ENCODE measurements at places on chromosomes 6 and 20.

GRCh38 chr6:40727271-40727670, 140.1 kb upstream of the LRFN2 start:
- DNase-seq, result no peak

DNA sequence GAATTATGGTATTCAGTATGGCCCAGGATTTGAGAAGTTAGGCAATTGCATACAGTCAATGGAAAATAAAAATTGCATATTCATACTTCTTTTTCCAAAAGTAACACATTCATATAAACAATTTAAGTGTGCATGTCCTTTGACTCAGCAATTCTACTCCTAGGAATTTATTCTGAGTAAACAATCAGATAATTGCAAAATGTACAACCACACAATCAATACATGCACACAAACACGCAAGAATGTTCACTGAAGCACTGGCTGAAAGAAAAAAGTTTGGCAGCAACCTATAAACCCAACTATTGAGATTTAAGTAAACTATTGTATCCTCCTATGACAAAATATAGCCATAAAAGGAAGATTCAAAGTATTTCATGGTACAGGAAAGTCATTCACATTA, 1.6 kb downstream of the CYP39A1 start:
- DNase-seq, result no peak

DNA sequence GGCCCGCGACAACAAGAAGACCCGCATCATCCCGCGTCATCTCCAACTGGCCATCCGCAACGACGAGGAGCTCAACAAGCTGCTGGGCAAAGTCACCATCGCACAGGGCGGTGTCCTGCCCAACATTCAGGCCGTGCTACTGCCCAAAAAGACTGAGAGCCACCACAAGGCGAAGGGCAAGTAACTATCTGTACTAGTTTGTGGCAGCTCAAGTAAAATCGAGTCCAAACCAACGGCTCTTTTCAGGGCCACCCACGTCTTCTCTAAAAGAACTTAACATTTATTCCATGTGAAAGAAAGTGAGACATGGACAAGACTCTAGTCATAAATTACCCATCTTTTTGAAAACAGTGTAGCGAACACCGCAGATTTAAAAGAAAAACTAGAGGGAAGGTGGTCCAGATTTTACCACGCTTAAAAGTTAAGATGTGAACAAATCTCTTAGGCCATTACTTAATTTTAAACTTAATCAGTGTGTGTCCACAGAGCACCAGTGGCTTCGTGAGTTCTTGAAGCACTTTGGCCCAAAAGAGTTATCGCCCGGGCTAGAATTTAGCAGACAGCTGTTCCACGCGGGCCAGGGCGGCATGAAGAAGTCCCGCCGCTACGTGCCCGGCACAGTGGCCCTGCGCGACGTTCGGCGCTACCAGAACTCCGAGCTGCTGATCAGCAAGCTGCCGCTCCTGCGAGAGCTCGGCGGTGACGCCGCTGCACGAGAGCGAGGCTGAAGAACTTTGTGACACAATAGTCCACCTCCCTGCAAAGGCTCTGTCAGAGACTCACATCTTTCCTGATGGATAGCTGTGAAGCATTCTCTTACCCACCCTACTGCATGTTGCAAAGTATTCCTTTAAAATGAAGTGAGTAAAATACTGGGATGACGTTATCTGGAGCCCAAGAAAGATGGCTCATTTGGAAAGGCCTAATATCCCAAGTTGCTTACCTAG, 113.9 kb upstream of the PRSS16 start:
- peak; percentile 89 for DNase-seq

GRCh38 chr6:169536446-169537170, 165.2 kb downstream of the WDR27 start:
- DNase-seq, result peak; percentile 55

DNA sequence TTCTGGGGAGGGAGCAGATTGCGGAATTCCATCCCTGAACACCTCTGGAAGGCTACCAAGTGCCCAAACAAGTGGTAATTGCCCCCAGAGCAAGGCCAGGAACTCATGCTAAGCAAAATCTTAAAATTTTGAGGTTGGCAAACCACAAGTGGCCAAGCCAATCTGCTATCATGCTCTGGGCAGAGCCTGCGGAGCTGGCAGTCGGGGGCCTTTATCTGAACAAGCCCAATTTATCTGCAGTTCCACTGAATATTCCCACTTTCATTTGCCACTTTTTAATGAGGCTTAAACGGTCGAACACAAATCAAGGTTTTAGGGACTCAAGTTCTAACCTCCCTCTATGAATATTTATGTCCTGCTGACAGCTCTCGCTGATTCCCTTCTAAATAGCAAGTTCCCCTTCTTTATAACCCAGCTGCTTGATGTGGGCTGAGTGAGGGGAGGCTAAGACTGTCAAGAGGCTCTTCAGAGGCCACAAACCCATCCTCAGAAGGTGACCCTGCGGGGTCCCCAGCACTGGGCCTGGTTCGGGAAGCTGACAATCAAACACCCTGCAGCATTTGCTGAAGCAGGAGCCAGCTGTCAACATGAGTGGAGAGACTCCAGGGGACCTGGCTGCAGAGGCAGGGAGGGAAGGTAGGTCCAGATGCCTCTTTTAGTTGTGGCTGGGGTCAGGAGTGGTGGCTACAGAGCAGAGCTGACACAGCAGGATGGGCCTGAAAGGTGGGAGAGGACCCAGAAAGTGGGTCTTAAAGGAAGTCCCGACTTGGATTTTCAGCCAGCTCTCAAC, 11.9 kb downstream of the CCDC167 start:
- DNase-seq, result no peak

DNA sequence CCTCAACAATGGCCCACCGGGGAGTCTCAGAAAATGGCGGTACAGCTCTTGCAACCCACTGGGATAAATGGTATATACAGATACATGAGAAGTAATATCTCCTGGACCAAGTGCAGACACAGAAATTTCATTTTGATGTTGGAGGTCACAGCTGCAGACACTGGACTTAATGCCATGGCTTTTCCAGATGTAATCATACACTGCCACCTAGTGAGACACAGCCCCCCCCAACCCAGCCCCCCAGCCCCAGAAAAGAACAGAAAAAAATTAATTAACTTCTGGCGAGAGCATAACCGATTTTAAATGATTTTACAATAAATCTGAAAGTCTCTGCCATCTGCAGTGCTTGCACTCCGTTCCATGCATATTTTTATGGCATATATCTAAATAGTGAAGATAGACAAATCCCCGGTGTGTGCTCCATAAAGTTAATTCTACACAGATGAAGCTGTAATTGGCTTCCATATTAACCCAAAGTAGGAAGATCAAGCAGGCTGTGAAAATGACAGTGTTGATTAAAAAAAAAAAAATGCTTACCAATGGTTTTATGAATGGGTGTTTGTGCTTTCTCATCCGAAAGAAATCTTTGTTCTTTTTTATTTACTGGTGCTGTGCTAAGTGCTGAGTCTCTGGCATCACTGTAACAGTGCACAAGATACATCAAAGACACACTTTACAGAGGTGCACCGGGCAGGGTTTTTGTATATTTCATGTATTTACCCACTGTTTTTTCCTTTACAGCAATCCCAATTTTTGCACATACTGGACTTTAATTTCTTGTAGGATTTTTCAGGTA, 804.1 kb downstream of the TFAP2A start:
- DNase-seq, result no peak

DNA sequence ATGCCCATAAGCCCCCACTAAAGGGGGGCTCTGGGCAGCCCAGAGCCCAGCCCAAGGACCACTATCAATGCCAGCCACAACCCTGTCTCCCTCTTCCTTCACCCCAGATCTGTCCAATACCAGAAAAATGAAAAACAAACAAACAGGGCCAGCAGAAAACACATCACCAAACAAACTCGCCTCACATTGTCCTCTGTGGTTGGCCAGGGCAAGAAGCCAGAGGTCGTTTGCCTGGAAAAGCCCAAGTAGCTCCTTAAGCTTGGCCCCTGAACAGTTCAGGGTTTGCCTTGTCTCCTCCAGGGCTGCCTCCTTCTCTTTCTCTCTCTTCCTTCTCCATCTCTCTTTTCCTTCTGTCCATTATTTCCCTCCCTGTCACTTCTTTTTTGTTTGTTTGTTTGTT, 10.1 kb upstream of the SCUBE3 start:
- peak; percentile 58 for DNase-seq

DNA sequence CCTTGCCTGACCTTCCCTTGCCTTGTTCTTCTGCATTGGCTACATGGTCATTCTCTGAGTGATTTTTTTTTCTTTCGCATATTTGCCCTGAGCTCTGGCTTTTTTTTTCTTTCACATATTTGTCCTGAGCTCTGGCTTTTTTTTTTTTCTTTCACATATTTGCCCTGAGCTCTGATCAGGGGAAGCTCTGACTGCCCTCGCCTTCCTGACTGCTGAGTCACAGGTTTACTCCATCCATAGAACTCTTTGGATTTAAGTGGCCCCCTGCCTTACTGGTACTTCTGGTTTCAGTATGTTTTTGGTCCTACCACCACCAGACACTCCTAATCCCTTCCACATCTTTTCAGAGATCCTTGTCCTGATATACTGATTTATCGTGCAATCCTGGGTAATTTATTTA, 201.1 kb downstream of the OGFRL1 start:
- peak; percentile 85 for DNase-seq

- peak; percentile 62 for DNase-seq
These were observed 310.6 kb downstream of the PRKN start for GRCh38 chr6:162416831-162417537.

GRCh38 chr6:105981002-105981887, 104.9 kb upstream of the PRDM1 start:
- no peak for DNase-seq

GRCh38 chr6:125153391-125154117, at the start of gene TPD52L1:
TSS of gene TPD52L1 (plus strand) at chr6:125153773. CDS start at chr6:125153952, 179 bp downstream.
- peak; percentile 38 for DNase-seq

- DNase-seq, result no peak
These were observed 205.1 kb downstream of the LY86 start for GRCh38 chr6:6793388-6794250.

GRCh38 chr6:86722131-86722530, 215.2 kb upstream of the HTR1E start:
- no peak for DNase-seq

DNA sequence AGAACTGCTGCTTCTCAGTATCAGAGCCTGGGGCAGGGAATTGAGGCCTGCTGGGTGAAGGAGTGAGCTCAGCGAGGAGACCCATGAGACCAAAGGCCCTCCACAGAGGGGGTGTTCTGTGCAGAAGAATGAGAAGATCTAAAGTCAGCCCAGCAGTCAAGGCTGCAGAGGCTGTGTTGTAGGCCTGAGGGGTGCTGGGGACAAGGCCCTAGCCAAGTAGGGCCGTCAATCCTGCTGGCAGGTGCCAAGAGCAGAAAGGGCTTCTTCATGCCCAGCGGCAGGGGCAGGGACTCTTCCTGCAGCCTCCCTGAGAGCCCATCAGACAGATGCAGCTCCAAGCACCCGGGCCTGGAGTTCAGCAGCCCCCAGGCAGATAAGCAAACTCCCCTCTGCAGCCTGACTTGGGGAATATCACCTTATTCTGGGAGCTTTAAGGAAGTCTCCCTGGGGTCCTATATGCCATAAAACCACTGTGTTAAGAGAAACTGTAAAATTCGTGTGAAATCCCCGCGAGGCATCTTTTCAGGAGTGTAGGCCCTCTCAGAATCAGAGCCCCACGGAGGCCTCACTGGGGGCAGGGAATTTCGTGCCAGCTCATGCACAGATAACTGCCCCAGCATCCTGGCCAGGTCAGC, 9.0 kb downstream of the CCDC167 start:
- no peak for DNase-seq

- DNase-seq, result no peak
These were observed 56.7 kb downstream of the GMPR start for GRCh38 chr6:16295060-16295459.

DNA sequence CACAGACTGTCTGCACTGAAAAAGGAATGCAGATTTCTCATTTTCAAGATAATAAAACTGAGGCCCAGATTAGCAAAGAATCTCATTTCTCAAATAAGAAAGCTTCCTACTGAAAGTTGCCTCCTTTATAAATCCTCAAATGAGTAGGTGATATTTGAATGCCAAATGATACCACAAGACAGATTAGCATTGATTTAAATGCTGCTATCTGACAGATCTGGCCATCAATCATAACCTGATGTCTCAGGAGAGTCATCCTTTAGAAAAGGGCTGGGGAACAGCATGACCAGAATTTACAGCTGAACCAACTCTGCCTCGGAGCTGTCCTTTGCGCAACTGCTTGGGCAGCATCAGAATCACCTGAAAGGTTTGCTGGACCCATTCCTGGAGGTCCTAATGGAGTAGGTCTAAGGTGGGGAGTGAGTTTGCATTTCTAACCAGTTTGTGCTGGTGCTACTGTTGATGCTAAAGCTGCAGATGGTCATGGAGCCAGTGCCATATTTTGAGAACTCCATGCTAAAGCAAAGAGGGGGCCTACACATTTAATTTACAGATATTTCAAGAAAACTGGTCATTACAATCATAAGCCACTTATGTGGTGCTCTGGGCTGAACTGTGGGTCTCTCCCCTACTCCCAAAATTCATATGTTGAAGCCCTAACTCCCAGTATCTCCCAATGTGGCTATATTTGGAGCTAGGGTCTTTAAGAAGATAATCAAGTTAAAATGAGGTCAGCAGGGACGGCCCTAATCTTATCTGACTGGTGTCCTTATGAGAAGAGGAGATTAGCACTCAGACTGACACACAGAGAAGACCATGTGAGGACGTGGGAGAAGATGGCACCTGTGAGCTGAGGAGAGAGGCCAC, 295.5 kb upstream of the JARID2 start:
- no peak for DNase-seq

DNA sequence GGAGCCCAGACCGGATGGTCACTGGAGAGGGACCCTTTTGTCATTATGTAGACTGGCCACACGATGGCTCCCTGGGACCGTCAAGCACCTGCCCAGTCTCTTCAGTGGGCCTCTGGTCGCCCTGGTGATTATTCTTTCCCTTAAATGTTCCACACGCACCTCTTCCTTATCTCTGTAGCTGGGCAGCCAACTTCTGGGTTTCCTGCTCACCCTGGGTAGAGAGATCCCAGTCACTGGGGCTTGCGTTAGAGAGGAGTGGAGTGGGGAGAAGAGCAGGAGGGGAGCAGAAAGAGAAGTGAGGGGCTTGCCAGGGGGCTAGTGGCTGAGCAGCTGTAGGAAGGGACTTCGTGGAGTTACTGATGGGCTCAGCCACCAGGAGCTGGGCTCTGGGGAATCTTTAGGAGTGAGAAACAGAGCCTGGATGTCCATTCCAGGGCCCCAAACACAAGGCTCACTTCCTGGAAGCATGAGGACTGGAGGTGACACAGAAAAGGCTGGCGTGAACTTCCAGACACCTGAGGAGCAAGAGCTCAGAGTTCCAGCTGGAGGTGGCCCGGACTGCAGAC, 150.1 kb downstream of the DHX35 start:
- peak; percentile 14 for DNase-seq
